Amniotic stem cell (primary cell): ENCODE measurements at places on chromosomes 7 and 10.

DNA sequence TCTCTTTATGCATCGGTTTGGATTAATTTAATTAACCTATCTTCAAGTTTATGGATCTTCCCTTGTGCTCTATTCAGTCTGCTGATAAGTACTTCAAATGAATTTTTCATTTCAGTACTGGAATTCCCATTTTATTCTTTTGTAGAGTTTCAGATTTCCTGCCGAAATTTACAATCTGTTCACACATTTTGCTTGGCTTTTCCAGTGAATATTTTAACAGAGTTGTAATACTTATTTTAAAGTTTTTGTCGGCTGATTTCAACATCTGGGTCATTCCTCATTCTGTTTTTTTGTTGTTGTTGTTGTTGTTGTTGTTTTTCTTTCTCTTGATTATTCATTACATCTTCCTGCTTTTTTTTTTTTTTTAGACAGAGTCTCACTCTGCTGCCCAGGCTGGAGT is 89.9 kb upstream of the KCNMA1 start:
- DNase-seq = no peak

DNA sequence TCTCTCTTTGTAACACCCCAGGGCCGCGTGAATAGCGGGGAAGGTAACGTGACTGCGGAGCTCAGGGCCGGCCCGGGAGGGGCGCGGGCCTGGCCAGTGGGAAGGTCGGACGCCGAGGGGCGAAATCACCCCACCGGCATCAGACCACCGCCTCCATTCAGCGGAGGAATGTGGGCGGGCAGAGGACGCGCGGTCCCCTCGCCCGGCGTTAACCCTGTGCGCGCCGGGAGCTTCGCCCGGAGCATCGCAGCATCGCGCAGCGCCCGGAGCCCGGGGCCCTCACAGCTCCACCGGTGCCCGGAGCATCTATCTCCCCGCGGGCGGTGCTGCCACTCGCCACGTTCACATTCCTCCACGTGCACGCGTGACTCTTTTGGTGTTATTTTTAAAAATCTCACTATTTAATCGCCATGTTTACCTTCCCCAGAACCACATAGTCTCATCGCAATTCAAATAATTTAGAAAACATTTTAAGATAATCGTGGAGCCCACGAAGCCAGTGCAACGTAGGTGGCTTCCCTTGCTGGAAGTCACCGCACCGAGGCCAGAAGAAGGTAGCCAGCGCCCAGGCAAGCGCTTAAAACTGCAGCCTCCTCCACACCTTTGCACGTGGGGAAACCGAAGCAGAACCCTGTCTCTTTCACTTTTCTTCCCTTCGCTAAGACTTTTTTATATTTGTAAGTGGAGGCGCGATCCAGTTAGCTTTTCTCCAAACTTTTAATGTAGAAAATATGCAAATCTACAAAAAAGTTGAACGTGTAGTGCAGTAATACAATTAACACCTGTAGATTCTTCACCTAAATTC is 21.8 kb downstream of the FGFBP3 start:
- DNase-seq = no peak

DNA sequence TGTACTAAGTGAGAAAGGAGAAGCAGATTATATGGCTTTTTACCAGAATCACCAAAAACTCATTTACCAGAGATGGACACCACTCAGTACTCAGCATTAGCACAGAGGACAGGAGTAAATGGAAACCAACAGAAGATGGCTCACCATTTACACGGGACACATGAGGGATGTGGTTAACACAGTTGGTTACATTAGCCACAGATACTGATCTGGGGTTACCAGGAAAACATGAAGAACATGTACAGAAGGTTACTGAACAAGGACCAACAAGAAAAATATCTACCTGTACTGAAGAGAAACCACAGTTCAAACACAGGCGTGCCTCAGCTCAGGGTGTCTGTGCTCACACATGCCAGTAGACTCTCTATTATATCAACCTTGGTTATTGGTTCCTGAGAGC is 1285.8 kb upstream of the SORCS1 start:
- DNase-seq = no peak

DNA sequence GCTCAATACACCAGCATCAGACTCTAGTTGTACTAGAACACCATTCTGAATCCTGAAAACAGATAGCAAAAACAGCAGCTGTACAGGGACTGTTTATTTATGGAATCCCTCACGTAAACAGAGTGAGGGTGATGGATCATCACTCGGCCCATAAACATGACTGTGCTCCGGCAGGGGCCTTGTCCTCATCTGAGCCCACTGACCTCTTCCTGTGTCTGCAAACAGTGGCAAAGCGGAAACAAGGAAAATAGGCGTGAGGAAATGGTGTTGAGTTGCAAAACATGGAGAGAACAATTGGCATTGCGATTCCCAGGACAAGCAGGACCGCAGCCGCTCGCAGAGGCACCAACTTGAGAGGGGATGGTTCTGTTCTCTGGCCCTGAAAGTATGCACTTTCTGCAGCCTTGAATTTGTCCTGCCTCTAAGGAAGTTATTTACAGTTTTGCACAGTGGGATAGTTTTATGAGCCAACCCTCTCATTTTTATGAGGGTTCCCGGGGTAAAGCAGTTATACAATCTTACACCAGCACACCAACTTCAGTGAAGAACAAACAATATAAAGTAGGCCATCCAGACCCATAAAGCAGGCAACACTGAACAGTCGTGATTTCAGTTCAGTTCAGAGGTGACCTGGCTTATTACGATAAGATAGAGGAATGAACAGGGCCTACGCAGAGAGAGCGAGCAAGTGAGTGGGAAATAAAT is 248.0 kb upstream of the FZD8 start:
- DNase-seq = no peak

- no peak for DNase-seq
These were observed 220.5 kb downstream of the TCERG1L start for GRCh38 chr10:131090761-131091661.
